CD14-positive monocyte (primary cell): ENCODE measurements at places on chromosomes 12 and 14. TPM values are rescaled to one million over a fixed set of nuclear protein-coding genes. Genes with fewer than 3 reads are reported as not detected.

GRCh38 chr12:107448198-107448597 lies 237.4 kb upstream of the PWP1 start:
- no peaks in the 10 kb centered on the region for H3K27me3 ChIP-seq
- DNase-seq = no peak
- H3K36me3 ChIP-seq = no peaks in the 10 kb centered on the region
- H3K4me1 ChIP-seq = no peaks in the 10 kb centered on the region

DNA sequence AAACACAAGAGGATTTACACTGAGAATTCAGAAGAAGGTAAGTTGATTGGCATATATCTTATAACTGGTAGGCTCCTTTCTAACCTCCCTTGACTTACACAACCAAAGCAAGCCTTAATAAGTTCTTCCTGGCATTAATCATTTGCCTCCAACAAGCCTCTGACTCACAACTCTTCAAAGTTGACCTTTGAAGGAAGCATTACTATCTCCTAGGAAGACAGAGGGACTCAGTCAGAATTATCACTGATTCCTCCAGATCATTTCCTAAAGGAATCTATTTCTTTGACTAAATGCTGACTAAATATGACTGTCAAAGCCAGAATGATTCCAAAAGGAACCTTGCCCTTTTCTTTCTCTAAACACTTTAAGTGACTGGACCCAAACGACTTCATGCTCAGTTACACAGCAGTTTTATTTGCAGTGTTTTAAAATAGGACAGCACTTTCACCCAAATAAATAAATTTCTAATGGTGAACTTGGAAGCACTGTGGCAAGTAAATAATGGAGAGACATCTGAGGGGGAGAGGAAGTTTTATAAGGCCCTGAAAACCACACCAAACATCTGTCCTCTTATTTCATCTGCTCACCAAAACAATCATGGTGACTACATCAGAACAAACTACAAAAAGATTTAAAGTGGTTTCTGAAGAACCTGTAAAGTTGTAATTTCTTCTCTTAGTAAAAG lies 128.2 kb downstream of the KLHL28 start:
- H3K27ac ChIP-seq = no peak overlapping the region
- H3K27me3 ChIP-seq = no peaks in the 10 kb centered on the region
- DNase-seq = no peak
- no peaks in the 10 kb centered on the region for H3K4me1 ChIP-seq
- no peaks in the 10 kb centered on the region for H3K36me3 ChIP-seq

GRCh38 chr14:58662759-58663158 lies 25.0 kb downstream of the DACT1 start:
- H3K36me3 ChIP-seq = no peaks in the 10 kb centered on the region
- no peaks in the 10 kb centered on the region for H3K27me3 ChIP-seq
- no peak overlapping the region for H3K4me3 ChIP-seq
- no peaks in the 10 kb centered on the region for H3K4me1 ChIP-seq

DNA sequence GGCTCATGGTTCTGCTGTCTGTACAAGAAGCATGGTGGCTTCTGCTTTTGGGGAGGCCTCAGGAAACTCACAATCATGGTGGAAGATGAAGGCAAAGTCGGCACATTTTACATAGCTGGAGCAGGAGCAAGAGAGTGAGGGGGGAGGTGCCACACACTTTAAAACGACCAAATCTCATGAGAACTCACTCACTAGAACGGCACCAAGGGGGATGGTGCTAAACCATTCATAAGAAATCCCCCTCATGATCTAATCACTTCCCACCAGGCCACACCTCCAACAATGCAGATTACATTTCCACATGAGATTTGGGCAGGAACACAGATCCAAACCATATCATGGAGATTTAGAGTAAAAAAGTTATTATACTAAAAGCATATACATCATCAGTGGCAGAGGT lies 13.6 kb upstream of the LEMD3 start:
- no peaks in the 10 kb centered on the region for H3K27me3 ChIP-seq
- H3K36me3 ChIP-seq = no peaks in the 10 kb centered on the region
- peak overlapping the region; percentile 69 for H3K27ac ChIP-seq
- DNase-seq = no peak
- H3K4me3 ChIP-seq = no peak overlapping the region

- no peak overlapping the region for H3K4me3 ChIP-seq
- H3K27me3 ChIP-seq = no peaks in the 10 kb centered on the region
- H3K36me3 ChIP-seq = peaks cover 95% of the 10 kb centered on the region
- H3K27ac ChIP-seq = no peak overlapping the region
- no peak for DNase-seq
- no peaks in the 10 kb centered on the region for H3K4me1 ChIP-seq
Measured at GRCh38 chr14:73324533-73324932, 87.2 kb downstream of the PAPLN start.

Gene MMP19
- 1.5 and 2.8 TPM in 2 replicates for polyA plus RNA-seq

DNA sequence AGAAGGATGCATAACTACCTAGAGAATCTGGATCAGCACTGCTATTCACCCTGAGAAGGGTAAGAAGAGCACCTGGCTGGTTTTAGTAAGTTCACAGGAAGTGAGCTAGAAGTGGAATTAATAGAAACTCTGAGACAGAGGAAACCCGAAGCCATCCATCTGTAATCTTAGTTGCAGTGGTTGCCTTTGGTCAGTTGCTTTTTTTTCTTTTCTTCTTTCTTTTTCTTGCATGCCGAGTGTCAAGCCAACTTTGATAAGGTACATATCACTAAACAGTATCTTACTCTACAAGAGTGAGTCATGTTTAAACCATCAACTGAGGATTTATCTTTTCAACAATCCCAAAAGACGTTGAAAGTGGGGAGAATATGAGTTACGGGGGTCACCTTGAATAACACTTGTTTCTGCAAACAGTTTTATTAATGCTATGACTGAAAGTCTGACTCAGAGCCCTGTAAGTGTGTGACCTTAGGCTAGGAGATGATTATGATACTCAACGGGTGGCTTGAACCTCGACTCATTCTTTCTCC lies 26.7 kb downstream of the C12orf75 start:
- no peak overlapping the region for H3K4me3 ChIP-seq
- no peak for DNase-seq
- no peaks in the 10 kb centered on the region for H3K36me3 ChIP-seq

- no peak overlapping the region for H3K27ac ChIP-seq
- H3K27me3 ChIP-seq = peaks cover 13% of the 10 kb centered on the region
- H3K4me1 ChIP-seq = no peaks in the 10 kb centered on the region
- H3K36me3 ChIP-seq = no peaks in the 10 kb centered on the region
- DNase-seq = no peak
Measured at GRCh38 chr14:60705100-60705499, 19.1 kb downstream of the SIX4 start.

DNA sequence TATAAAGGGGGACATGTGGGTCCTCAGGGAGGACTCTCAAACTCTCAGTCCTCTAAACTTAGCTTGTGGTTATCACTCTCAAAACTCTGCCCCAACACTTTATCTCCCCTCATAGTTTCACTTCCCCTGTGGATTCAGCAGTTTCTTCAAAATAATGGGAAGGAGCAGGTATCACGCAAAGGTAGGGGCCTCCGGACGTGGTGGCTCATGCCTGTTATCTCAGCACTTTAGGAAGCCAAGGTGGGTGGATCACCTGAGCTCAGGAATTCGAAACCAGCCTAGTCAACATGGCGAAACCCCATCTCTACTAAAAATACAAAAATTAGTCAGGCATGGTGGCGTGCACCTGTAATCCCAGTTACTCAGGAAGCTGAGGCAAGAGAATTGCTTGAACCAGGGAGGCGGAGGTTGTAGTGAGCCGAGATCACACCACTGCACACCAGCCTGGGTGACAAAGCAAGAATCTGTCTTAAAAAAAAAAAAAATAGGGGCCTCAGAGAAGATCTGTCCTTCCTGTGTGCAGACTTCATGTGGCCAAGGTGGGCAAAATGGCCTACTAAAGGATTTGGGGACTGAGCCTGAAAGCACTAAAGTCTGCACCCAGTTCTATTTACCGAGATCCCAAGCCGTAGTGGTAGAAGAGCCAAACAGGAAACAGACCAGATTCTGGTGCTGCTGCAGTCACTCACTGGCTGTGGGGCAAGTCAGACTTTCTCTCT lies 6.4 kb downstream of the ITGB7 start:
- peaks cover 51% of the 10 kb centered on the region for H3K4me1 ChIP-seq
- H3K27me3 ChIP-seq = no peaks in the 10 kb centered on the region
- H3K36me3 ChIP-seq = peaks cover 18% of the 10 kb centered on the region
- no peak for DNase-seq
- no peak overlapping the region for H3K4me3 ChIP-seq
- no peak overlapping the region for H3K27ac ChIP-seq

DNA sequence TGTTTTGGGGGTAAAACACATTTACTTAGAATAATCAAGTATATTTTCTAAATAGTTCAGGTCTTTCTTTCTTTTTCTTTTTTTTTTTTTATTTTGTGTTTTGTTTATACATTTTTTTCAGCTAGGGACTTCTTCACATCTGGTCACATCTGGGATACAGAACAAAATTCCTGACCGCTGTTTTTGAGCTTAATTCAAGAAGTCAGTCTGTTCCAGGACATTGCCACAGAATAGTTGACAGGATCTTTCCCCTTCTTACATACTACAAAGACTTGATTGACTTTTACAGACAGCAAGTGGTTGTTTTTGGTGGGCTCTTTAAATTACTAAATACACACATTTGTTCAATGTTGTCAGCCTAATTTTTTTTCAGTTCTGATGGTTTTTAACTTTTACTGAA lies 41.8 kb upstream of the DCN start:
- H3K36me3 ChIP-seq = no peaks in the 10 kb centered on the region
- no peaks in the 10 kb centered on the region for H3K27me3 ChIP-seq
- no peak overlapping the region for H3K4me3 ChIP-seq

DNA sequence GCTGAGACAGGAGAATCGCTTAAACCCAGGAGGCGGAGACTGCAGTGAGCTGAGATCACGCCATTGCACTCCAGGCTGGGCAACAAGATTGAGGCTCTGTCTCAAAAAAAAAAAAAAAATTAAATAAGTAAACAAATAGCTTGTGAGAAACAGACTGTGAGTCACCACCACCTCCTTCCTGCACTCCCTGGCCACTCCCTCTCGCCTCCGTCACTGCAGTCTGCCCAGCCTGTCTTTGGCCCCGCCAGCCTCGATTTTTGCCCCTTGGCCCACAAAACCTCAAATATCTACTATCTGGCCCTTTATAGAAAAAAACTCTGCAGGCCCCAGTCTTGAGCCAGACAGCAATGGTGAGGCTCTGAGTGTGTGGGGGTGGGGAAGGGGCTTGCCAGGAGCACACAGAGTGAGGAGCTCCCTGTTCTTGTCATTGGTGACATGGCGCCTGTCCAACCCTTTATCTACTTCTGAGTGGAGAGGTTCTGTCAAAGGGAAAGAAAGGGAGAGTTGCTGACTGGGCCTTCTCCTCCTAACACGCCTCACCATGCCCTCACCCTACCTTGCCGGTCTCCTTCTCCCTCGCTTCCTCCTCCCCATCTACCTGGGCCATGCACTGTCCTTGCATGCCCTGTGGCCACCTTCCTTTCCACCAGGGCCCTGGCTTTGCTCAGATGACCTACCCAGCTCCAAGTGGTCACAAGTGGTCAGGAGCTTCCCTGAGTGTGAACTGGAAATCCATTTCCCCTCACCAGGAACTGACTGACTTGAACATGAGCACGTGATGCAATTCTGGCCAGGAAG lies 22.1 kb downstream of the LGMN start:
- H3K27ac ChIP-seq = peak overlapping the region; percentile 84
- no peak overlapping the region for H3K4me3 ChIP-seq
- peaks cover 70% of the 10 kb centered on the region for H3K4me1 ChIP-seq
- DNase-seq = peak; percentile 94

Gene ALDH1L2
- 0.01 and 0.20 TPM in 2 replicates for polyA plus RNA-seq

GRCh38 chr12:8655421-8655820 lies 7.2 kb downstream of the MFAP5 start:
- no peak overlapping the region for H3K27ac ChIP-seq
- no peaks in the 10 kb centered on the region for H3K4me1 ChIP-seq
- no peaks in the 10 kb centered on the region for H3K36me3 ChIP-seq

- DNase-seq = no peak
- peak overlapping the region; percentile 59 for H3K4me3 ChIP-seq
- H3K36me3 ChIP-seq = no peaks in the 10 kb centered on the region
- peaks cover 17% of the 10 kb centered on the region for H3K4me1 ChIP-seq
Measured at GRCh38 chr14:88793259-88793625, 489 bp upstream of the EML5 start.

Gene DEGS2
- polyA plus RNA-seq = 0.06 and 0.07 TPM in 2 replicates

DNA sequence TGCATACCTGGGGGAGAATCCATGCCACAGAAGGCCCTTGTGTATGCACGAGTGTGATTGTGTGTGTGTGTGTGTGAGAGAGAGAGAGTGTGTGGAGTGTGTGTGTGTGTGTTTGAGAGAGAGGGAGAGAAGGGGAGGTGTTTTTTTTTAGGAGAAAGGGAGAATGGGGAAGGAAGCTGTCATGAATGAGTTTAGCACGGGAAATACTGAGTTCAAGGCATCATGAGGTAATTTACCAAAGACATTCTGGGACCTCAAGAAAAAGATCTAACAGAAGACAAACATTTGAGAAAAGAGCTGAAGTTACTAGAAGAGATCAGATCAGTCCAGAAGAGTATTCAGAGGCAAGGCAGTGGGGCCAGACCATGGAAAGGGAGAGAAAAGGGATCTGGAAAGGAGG lies 157.1 kb downstream of the TTC7B start:
- H3K4me3 ChIP-seq = peak overlapping the region; percentile 62
- H3K36me3 ChIP-seq = no peaks in the 10 kb centered on the region
- H3K27me3 ChIP-seq = no peaks in the 10 kb centered on the region
- peaks cover 68% of the 10 kb centered on the region for H3K4me1 ChIP-seq
- peak; percentile 38 for DNase-seq
- H3K27ac ChIP-seq = peak overlapping the region; percentile 77

- no peaks in the 10 kb centered on the region for H3K27me3 ChIP-seq
- no peak overlapping the region for H3K4me3 ChIP-seq
- no peak overlapping the region for H3K27ac ChIP-seq
- no peaks in the 10 kb centered on the region for H3K36me3 ChIP-seq
Measured at GRCh38 chr14:78530078-78530477, 359.9 kb downstream of the NRXN3 start.

- no peaks in the 10 kb centered on the region for H3K36me3 ChIP-seq
- H3K27ac ChIP-seq = no peak overlapping the region
- no peaks in the 10 kb centered on the region for H3K4me1 ChIP-seq
- H3K4me3 ChIP-seq = no peak overlapping the region
- no peak for DNase-seq
Measured at GRCh38 chr14:32692441-32692840, 246.2 kb upstream of the NPAS3 start.

- no peak overlapping the region for H3K27ac ChIP-seq
- H3K36me3 ChIP-seq = no peaks in the 10 kb centered on the region
- DNase-seq = no peak
- H3K4me1 ChIP-seq = peaks cover 22% of the 10 kb centered on the region
Measured at GRCh38 chr12:1838994-1839365, 18.6 kb downstream of the LRTM2 start.

DNA sequence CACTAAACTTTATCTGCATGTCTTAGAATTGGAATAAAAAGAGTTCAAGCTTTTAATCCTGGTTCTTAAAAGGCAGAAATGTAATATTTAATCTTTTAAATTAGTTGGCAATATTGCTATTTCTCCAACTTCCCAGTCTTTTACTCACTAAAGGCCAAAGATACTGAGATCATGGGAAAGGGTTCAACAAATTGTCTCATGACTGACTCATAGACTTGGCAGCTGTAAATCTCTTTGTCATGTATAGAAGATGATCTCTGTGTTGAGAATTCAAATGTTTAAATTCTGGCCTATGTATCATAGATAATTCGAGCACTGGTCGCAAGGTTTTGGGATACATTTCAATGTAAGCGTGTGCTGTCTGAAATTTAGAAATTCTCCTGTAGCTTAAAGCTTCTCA lies 40.1 kb upstream of the STRAP start:
- no peaks in the 10 kb centered on the region for H3K27me3 ChIP-seq
- no peaks in the 10 kb centered on the region for H3K4me1 ChIP-seq
- no peaks in the 10 kb centered on the region for H3K36me3 ChIP-seq

Gene SYNDIG1L
- polyA plus RNA-seq = 0.09 TPM in 1 of 2 replicates, not detected in the other

GRCh38 chr14:93240678-93241000 lies 33.6 kb downstream of the UBR7 start:
- no peak overlapping the region for H3K4me3 ChIP-seq
- H3K27ac ChIP-seq = no peak overlapping the region
- H3K27me3 ChIP-seq = no peaks in the 10 kb centered on the region
- DNase-seq = no peak
- H3K36me3 ChIP-seq = peaks cover 68% of the 10 kb centered on the region
